ENCODE measurements at places on chromosomes 6 and 20.

DNA sequence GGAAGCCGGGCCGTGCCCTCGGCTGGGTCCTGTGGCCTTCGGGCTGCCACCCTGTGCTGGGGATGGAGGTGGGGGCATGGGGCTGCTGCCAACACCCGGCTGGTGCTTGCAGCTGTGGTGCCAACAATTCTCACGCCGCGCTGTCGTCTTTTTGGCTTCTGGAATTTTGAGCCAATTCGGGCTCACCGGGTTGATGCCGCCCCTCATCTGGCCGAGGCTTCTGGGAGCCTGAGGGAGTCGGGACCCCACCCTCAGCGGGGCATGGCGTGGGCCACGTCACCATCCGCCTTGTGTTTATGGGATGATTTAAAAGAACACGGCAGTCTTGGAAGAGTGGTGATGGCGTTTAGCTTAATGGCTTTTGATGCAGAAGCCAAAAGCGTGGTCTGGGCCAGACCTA lies 8.7 kb upstream of the NPBWR2 start:
- no peak for DNase-seq

- DNase-seq: peak; percentile 53
Measured at GRCh38 chr6:96898241-96898851, 655 bp upstream of the NDUFAF4 start.

- DNase-seq: no peak
Measured at GRCh38 chr6:2266841-2267240, 21.4 kb upstream of the GMDS start.

DNA sequence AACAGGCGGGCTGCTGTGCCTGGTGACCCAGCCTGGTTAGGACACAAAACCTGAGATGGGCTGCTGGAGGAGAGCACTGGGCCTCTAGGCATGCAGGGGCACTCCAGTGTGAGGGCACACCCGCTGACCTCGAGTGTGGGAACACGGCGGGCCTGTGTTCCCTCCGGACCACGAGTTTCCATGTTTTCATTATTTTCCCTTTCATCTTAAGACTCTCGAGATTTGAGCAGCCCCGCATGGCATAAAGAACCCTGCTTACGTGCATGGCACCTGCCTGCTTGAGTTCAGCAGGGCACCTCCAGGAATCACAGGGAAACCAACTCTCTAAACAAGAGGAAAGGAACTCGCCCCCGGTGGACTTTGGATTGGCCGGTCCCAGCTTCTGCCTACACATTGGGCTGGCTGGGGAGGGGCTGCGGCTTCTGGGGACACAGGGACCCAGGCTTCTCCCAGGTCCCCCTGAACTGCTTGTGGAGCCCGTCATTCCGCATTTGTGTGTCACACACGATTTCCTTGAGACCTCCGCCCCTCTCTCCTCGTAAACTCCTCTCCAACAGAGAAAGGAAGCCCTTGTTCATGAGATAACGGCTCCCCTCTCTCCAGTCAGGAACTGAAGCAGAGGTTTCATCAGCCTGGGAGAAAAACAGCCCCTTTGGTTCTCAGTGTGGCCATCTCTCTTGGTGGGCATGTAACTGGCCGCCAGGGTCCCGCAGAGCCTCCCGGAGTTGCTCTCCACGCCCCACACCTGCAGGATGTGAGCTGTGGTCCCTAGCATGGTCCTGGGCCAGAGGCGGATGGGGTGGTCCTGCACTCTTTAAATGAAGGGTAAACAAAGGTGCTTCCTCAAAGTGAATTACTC lies 181.8 kb downstream of the TTLL2 start:
- DNase-seq: no peak

GRCh38 chr6:40075056-40075590 lies 140.9 kb upstream of the MOCS1 start:
- DNase-seq: no peak
